Epithelial cell of prostate (primary cell): ENCODE measurements at places on chromosomes 6 and 20.
A peak's percentile ranks its signal among the peaks of the same experiment; 100 is the strongest.

DNA sequence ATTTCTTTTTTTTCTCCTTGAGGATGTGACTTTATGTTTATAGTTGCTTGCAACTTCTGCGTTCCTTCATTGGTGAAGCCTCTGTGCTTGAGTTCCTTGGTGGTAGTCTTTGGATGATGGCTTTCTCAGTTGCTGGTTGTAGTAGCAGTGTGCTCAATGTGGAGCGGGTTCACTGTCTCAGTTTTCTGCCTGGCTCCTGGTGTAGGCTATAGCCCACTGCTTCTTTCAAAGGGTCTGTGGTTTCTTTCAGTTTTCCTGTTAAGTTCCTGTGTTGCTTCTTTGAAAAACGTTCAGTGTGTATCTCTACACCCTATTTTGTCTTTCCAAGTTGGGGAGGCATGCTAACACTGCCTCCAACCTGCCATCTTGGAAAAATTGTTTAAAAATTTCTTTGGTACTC lies 33.9 kb upstream of the ZBTB24 start:
- no peak for DNase-seq

GRCh38 chr6:2915150-2915549 lies 12.0 kb upstream of the SERPINB9 start:
- DNase-seq = no peak

- DNase-seq = peak; percentile 76
Observed at GRCh38 chr20:7308163-7308562, 540.7 kb downstream of the BMP2 start.

- DNase-seq = no peak
Observed at GRCh38 chr6:6629402-6629801, 40.9 kb downstream of the LY86 start.

GRCh38 chr20:3177746-3178485 lies 4.6 kb upstream of the LZTS3 start:
- no peak for DNase-seq

GRCh38 chr20:44642203-44643153 lies 9.0 kb downstream of the ADA start:
- no peak for DNase-seq

DNA sequence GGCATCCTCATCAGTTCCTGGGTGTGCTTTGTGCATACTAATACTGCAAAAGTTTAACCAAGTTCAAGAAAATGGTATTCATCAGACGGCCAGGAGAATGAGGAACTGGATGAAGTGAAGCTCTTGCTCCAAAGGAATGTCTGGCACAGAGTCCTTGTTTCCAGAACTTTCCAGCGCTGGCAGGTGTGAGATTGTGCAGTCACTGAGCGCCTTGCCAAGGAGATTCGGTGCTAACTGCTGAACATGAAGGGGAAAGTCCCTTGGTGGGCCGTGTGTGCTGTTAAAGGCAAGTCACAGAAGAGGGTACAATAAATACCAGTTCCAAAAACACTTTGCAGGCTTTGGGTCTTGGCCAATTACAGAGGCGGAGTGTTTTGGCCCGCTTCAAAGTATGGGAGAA lies 262.3 kb upstream of the SOX4 start:
- no peak for DNase-seq

GRCh38 chr6:8237668-8238067 lies 135.3 kb upstream of the EEF1E1 start:
- DNase-seq = no peak

DNA sequence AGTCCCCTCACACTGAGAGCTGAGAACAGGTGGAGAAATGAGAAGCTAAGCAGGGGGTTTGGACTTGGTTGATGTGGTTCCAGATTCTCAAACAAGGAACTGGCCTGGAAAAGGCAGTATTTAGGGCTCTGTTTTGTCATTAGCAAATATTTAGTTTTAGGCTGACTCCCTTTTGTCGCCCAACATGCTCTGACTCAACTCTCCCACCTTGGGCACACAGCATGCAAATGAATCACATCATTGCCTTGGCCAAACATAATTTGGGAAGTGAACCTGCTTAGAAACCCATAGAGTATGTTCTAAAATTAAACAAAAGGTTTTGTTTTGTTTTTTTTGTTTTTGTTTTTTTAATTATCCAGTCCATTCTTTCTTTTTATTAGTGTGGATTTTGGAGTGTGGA lies 9.5 kb upstream of the UQCC2 start:
- no peak for DNase-seq

- no peak for DNase-seq
Observed at GRCh38 chr6:23873161-23873560, 252.9 kb upstream of the NRSN1 start.
